ENCODE measurements at places on chromosomes 12 and 14.

- no peak for DNase-seq
Measured at GRCh38 chr12:53989227-53990113, 4.5 kb downstream of the HOXC10 start.

DNA sequence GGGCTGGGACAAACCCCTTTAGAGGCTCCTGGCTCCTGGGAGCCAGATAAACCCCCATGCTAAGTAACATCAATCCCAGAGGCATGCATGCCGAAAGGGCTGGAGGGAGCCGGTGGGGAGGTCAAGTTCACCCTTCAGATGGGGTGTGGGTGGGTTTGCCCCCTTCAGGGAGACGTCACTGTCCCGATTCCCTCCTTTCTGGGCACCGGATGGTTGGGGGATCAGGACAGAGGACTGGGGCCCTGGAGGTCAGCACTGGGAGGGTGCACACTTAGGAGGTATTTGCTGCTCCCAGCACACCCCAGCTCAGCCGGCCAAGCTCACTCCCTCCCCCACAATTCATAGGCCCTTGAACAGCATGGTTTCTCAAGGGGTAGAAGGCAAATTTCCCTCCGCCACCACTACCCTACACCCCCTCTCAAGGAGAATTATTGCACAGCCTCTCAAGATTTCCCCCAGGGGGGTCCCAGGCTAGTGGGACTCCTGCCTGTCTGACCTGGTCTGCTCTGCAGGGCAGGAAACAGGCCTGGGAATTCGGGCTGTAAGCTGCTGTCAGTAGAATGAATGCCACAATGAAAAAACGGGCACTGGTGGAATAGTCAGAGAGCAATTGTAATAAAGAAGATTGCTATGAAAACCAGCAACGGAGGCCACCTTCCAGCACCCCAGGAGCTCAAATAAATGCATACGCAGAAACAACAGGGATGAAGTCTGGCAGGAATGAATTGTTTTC lies 63.5 kb downstream of the GALNT16 start:
- no peak for DNase-seq

DNA sequence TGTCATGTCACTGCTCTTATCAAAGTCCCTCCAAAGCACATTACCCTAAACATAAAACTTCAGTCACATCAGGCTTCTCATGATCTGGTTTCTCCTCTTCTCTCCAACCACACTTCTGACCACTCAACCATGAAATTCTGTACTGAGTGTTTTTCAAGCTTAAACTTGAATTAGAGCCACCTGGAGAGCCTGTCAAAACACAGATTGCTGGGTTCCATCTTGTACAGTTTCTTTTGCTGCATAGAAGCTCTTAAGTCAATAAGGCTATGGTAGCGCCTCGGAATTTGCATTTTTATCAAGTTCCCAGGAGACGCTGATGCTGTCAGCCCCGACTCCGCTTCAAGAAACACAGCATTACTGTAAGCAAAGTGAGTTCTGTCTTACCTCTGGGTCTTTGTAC lies 16.4 kb upstream of the SRRM4 start:
- no peak for DNase-seq

GRCh38 chr14:95190857-95191256 lies 33.5 kb upstream of the DICER1 start:
- no peak for DNase-seq

GRCh38 chr14:62866376-62866775 lies 178.9 kb downstream of the KCNH5 start:
- DNase-seq: no peak

- DNase-seq: no peak
Measured at GRCh38 chr12:5317556-5317955, 114.4 kb upstream of the NTF3 start.

DNA sequence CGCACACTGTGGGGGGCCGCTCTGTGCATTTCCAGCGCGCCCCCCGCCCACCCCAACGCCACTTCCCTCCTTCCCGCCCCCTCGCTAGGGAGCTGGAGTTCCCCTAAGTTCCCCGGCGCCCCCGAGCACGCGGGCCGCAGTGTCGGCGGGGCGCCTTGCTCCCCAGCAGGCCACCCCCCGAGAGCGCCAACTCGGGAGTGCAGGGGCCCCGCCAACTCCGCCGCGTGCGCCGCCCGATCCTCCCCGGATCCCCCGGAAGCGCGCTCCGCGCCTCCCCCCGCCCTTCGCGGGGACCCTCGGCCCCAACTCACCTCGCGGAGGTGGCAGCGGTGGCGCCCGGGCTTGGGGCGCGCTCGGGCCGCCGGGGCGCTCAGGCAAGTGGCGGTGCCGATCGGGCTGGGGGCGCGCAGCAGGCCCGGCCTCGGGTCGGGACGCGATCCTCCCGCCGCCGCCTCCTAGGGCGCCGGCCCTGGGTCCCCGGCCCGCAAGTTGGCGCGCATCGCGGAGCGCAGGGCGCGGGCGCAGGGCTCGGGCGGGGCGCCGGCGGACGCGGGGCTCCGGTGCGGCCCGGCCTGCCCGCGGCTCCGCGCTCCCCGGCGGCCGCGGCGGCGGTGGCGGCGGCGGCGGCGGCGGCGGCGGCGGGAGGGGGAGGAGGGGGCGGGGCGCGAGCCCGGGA lies at the start of gene NCOR2:
Gene NCOR2, minus strand, starts transcription at position 616 of the 676 bp plus-strand sequence. CDS start 72,361 bp downstream, outside the sequence.
- DNase-seq: peak; percentile 55

GRCh38 chr12:42960087-42960527 lies 370.6 kb upstream of the PRICKLE1 start:
- no peak for DNase-seq

DNA sequence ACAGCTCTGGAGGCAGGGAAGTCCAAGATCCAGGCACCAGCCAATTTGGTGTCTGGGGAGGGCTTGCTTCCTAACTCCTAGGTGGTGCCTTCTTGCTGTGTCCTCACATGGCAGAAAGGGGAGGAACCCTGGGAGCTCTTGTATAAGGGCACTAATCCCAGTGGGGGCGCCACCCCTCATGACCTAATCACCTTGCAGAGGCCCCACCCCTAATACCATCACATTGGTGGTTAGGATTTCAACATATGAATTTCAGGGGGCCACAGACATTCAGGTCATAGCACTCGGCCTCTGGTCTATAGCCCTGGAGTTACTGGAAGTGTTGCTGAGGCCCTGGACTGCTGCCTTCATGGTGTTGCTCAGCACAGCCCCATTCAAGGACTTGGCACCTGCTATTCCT lies 14.6 kb downstream of the PSMD9 start:
- no peak for DNase-seq

DNA sequence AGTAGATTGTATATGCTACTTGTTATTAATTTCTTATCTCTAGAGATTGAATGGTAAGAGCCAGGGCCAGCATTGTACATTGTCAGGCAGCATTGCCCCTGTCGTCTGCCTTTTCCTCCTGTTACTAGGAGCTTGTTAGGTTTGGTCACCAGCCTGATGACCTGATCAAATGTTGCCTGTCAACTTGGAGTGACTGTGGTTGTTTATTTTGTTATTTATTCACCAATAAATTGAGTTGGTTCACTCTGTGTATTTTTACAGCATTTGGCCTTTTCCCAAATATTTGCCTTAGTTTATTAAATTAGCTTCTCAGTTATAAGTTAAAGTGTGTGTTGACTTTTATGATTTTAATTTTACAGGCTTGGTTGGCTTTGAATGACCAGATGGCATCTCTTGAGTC lies 88.4 kb downstream of the PRKCH start:
- no peak for DNase-seq

DNA sequence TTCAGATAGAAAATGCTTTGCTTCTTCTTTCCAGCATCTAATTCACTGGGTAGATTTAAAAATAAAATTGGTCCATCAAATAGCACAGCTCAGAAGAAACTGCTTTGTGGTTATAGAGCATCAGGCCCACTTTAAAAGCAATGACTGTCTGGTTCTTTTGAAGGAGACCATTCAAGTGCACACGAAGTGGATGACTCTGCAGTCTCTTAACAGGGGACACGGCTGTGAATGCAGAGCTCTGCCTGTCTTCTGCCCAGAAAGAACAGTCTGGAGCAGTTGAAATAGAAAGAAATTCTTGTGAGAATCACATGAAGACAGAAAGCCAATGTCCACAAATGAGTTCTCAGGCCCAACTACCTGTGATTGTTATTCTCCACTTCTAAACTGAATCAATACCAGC lies 138.7 kb upstream of the PLEKHA5 start:
- no peak for DNase-seq

- no peak for DNase-seq
Measured at GRCh38 chr12:90074086-90074485, 365.4 kb upstream of the ATP2B1 start.

GRCh38 chr12:32603858-32604257 lies 75.2 kb upstream of the DNM1L start:
- DNase-seq: no peak

- peak; percentile 11 for DNase-seq
Measured at GRCh38 chr12:122350141-122350848, 72.2 kb downstream of the CLIP1 start.

- DNase-seq: no peak
Measured at GRCh38 chr14:29906256-29906870, 21.3 kb downstream of the PRKD1 start.

GRCh38 chr12:67355428-67356379 lies 86.5 kb downstream of the CAND1 start:
- DNase-seq: no peak

DNA sequence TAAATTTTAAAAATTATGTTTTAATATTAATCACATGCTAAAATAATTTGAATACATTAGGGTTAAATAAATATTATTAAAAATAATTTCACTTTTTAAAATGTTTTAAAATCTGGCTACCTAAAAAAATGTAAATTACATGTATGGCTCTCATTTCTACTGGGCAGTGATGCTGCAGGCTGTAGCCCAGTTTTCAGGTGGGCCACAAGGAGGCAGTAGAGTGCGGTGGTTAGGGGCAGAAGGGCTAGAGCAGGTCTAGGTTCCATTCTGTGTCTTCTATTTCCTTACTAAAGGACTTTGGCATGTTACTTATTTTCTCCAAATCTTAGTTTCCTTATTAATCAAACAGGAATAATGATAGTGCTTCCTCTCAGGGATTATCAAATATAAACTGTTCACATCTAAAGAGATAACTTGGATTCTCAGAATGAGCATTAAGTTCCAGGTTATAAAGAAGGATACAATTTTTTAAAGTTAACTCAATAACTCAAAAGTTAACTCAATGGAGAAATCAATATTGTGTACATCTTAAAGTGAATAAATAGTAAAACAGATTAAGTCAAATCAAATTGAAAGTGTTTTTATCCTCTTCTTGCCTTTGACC lies 54.9 kb upstream of the OVCH1 start:
- DNase-seq: peak; percentile 21

DNA sequence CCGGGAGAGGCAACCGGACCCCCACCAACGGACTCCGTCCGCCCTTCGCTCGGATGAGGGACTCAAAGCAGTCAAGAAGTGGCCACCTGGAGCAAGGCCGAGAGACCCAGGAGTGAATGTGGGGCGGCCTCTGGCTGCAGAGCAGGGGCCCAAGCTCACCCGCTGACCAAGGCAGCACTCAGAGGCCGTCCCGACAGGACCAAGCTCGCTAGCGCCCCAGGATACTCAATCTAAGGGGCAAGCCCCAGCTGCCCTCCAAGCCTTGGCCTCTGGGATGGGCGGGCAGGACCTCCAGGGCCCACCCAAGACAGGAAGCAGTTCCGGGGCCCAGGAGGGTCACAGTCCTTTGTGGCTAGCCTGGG lies 936 bp downstream of the AKT1 start:
- no peak for DNase-seq

- no peak for DNase-seq
Measured at GRCh38 chr12:118109088-118109487, 5.3 kb upstream of the VSIG10 start.

GRCh38 chr14:28603606-28604005 lies 163.0 kb upstream of the FOXG1 start:
- no peak for DNase-seq

- no peak for DNase-seq
Measured at GRCh38 chr12:13342971-13343370, 146.4 kb downstream of the EMP1 start.

GRCh38 chr12:3357950-3358525 lies 133.0 kb upstream of the PRMT8 start:
- DNase-seq: no peak

- no peak for DNase-seq
Measured at GRCh38 chr12:117890644-117891043, 78.1 kb downstream of the KSR2 start.

- no peak for DNase-seq
Measured at GRCh38 chr12:53726341-53726740, 911 bp downstream of the CALCOCO1 start.

- no peak for DNase-seq
Measured at GRCh38 chr14:69328765-69329164, 68.8 kb downstream of the GALNT16 start.

GRCh38 chr12:113317122-113317521 lies 17.8 kb downstream of the SLC8B1 start:
- no peak for DNase-seq

- DNase-seq: no peak
Measured at GRCh38 chr14:66143387-66144112, 342.6 kb upstream of the CCDC196 start.

- DNase-seq: no peak
Measured at GRCh38 chr12:9365296-9365695, 157.1 kb upstream of the PZP start.

- DNase-seq: no peak
Measured at GRCh38 chr12:56153678-56154065, 1.3 kb downstream of the MYL6B start.

GRCh38 chr14:50116966-50117365 lies 594 bp upstream of the VCPKMT start:
- no peak for DNase-seq

- DNase-seq: no peak
Measured at GRCh38 chr12:48001505-48002413, 2.5 kb downstream of the COL2A1 start.

DNA sequence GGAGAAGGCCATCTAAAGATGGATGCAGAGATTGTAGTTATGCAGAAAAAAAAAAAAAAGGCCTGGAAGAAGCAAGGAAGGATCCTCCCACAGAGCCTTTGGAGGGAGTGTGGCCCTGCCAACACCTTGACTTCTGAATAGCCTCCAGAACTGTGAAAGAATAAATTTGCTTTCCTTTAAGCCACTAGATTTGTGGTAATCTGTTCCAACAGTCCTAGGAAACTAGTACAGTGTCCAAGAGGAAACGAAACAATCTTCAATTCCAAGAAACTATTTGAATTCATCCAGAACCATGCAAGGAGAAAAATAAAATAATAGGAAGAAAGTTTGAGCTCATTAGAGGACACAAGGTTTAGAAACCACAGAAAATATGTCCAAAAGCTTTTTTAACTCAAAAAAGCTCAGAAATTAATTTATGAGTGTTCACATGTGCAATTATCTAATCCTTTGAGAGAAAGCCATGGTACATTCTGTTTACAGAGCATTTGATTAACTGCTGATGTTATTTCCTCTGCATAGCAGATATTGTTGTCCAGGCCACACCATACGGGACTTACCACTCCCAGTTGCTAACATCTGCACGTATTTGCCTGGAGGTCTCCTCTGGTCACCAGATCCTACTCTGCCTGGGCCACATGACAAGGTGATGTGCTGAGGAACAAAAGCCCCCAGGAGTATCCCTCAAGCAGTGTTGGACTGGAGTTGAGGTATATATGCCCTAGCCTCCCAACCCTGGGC lies 30.0 kb upstream of the STAB2 start:
- DNase-seq: no peak

- DNase-seq: no peak
Measured at GRCh38 chr12:56115329-56115728, 1.1 kb upstream of the RPL41 start.

Data from caudate nucleus (tissue), 63 donors.